Activated B cell treated with CpG ODN at 0.5 μM for 24 hours (primary cell): ENCODE measurements at places on chromosomes 1 and 21. TPM values are rescaled to one million over a fixed set of nuclear protein-coding genes. Genes with fewer than 3 reads are reported as not detected.

Gene KCNJ6
- not detected in 2 replicates for total RNA-seq

Gene DPM3
- total RNA-seq = 33.2 and 36.8 TPM in 2 replicates

Gene SEMA6C
- 0.59 and 0.67 TPM in 2 replicates for total RNA-seq

Gene MEF2D
- total RNA-seq = 101 and 114 TPM in 2 replicates

Gene TSPAN1
- total RNA-seq = not detected in 2 replicates

Gene FMO4
- 3.0 and 3.4 TPM in 2 replicates for total RNA-seq

Gene SLC45A3
- 6.9 and 7.4 TPM in 2 replicates for total RNA-seq

Gene ADAM30
- not detected in 2 replicates for total RNA-seq

Gene FMO5
- total RNA-seq = 1.5 and 1.8 TPM in 2 replicates

Gene CD1E
- total RNA-seq = not detected in 2 replicates

Gene HOOK1
- total RNA-seq = 9.9 and 11.5 TPM in 2 replicates

Gene DCDC2B
- not detected in 2 replicates for total RNA-seq

Gene MYBPH
- not detected in 2 replicates for total RNA-seq
